Activated T-cell treated with anti-CD3 and anti-CD28 coated beads, Interleukin-2, amount 50 U/mL, for 48 hours (primary cell): ENCODE measurements at places on chromosomes 11 and 22.

DNA sequence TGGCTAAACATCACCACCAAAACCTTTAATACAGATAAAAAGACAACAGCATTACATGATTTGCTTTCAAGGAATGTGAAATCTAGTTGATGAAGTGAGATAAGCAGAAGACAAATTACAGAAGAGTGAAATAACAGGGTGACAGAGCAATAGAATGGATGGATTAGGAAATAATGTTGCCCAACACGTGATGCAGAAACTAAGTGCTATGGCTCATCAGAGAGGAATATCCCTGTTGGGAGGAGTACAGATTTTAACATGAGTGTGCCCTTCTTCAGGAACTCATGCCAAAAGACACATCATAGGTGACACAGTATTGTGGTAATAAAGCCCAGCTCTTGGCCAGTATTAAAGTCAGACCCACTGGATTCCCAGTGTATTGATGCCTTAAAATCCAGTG is 176.6 kb upstream of the RAG2 start:
- DNase-seq = no peak

- no peak for DNase-seq
These were observed 9.4 kb upstream of the FADD start for GRCh38 chr11:70193411-70194292.

DNA sequence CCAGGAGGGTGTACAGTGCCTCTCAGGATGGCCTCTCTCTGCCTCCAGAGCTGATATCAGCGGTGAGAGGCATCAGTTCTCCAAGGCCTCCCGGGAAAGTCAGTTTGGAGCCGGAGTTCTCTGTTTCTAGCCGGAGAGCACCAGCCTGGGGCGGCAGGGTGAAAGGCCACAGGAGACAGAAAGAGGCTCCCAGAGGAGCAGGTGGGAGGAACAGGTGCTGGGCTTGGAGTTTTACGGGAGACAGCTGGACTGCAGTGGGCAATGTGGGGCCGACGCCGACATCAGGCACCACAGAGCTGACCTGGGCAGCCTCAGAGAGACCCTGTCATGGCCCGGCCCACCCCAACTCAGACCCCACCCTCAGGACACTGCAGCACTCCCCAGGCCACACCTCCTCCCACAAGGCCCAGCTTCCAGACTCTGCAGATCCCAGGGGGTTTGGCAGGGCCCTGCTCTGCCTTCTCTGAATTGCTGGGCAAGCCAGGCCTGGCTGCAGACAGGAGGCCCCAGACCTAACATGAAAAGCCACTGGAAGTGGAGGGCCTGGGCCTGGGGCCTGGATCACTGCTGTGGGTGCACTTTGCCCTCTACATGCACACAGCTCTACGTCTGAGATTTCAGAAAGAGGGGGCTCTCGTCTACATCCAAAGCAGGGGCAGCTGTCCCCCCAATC is 885.6 kb downstream of the BRD1 start:
- DNase-seq = no peak

GRCh38 chr11:12414611-12415010 is 37.2 kb downstream of the PARVA start:
- DNase-seq = no peak

GRCh38 chr22:45428391-45429385 is 15.2 kb downstream of the RIBC2 start:
- DNase-seq = no peak

DNA sequence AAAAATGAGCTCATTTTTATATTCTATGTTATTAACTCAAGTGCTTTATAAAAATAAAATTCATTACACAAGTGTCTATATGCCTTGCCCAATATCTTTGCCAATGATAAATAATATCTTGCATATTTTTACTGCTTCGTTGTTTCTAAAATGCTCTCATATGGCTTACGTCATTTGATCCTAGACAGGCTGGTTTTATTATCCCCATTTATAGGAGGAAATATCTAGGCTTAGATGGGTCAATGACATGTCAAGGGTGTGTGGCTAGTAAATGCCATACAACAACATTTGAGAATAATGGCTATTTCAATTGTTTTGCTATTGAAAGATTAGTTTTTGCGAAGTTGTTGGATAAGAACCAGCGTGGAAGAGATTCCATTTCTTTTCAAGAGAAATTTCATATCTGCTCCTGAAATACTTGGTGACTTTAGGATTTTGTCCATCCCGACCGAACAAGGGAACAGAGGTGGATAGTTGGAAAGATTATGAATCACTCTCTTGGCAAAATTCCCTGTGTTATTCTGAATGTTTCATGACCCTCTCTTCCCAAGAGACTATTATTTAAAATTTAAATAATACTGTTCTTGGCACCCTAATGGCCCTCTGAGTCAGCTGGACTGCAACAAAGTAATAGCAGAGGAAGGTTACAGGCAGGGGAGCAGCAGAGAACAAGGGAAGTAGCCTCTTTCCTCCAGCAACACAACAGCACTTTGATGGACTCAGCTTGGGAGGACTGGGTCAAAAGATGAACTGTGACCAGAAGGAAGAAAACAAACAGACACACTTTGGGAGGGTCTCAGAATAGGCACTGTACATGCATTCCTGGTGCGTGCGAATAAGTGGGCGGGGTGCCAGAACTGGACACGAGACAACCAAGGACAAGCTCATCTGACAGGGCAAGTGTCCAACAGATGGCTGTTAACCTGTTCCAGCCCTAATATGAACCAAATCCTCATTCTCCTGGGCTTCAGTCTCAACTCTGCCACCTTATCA is 94.5 kb downstream of the ME3 start:
- DNase-seq = no peak

DNA sequence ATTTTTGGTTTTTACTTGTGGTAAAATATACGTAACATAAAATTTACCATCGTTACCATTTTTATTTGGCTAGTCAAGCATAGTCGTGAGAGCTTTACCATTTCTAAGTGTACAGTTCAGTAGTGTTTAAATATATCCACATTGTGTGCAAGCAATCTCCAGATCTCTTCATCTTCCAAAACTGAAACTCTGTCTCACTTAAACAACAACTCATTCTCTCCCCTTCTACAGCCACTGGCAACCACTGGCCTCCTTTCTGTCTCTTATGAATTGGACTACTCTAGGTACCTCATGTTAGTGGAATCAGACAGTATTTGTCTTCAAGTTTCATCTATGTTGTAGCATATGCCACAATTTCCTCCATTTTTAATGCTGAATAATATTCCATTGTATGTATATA is 37.4 kb downstream of the SMC1B start:
- no peak for DNase-seq

DNA sequence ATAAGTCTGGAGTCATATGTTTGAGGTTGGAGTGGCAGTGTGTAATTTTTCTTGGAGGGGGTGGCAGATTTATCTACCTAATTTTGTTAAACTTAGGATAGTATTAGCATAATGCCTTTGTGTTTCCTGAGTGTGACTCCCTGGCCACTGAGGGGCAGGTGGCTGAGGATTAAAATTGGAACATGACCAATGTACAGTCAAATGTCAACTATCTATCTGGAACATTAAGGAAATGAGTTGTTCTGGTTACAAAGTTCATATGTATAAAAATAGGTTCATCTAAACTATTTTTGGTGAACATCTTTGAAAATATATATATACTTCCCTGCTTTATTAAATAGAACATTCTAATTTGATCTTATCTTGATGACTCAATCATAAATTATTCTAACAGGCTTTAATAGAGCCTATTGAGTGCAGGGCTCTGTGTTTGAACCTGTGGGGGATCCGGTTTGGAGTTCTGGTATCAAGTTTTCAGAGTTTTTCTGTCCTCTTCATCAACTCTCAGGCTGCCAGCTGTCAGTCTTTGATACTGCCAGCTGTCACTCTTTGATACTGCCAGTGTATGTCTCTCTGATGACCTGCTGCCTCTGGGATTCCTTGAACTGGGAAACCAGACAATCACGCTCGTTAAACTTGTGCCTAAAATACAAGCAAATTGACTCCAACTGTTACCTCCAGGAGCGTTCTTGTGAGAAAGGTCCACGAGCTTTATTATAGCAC is 309.6 kb downstream of the METTL15 start:
- DNase-seq = no peak

GRCh38 chr22:49918911-49919881 is 762 bp downstream of the CRELD2 start:
- no peak for DNase-seq

DNA sequence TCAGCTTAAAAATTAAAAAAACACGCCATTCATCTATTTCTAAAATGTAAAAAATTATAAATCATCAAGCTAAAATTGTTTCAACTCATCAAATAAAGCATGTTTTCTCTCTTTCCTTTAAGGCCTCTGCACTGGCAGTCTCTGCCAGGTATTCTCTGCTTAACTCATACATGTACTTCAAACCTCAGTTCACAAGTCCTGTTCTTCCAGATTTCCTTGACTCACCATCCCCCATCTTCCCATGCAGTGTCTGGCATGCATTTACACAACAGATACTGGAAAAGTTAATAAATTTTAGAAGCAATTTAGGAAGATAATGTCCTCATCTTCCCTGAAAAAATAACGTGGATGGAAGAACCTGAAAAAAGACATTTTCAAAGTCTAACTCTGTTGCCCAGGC is 32.5 kb downstream of the CSTF3 start:
- DNase-seq = no peak

DNA sequence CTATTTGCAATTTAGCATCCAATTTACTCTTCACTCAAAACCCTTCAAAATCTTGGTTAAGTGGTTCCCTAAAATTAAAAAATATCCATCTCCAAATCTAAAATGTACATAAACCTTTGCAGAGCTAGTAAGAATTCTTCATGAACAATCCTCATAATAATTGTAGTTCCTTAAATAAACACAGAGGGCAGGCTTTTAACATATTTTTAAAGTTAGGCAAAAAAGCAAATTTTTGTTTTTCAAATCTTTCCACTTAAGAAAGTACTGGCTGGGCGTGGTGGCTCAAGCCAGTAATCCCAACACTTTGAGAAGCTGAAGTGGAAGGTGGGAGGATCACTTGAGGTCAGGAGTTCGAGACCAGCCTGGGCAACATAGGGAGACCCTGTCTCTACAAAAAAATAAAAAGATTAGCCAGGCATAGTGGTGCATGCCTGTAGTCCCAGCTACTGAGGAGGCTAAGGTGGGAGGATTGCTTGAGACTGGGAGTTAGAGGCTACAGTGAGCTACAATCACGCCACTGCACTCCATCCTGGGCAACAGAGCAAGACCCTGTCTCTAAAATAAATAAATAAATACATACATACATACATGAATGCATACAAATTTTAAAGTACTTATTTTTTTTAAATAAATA is 25.1 kb upstream of the PLAAT3 start:
- no peak for DNase-seq

DNA sequence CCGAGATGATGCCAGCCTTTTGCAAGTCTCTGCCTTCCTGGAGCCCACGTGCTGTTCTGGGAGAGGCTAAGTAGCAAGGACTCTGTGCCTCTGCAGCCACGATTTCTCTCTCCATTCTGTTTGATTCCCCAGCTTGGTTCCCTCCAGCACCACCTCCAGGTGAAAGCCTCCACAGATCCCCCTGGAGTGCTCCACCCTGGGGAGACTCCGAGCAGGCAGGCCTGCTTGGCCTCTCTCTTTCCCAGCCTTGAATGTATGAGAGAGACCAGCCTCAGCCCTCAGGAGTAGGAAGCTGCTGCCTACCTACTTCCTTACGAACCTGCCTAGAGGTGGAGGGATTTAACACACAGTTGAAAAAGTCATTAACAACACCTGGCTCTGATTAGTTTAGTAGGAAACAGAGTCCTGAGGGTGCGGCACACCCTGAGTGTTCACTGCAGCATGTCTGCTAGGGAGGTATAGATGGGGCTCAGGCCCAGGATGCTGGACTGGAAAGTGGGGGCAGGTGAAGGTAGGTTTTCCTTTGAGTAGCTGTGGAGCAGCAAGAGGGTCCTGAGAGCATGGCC is 22.5 kb downstream of the TMPRSS5 start:
- no peak for DNase-seq

GRCh38 chr11:6388748-6389147 is 1.5 kb upstream of the SMPD1 start:
- no peak for DNase-seq

- DNase-seq = no peak
These were observed 4.4 kb upstream of the TCP11L1 start for GRCh38 chr11:33035011-33035410.

DNA sequence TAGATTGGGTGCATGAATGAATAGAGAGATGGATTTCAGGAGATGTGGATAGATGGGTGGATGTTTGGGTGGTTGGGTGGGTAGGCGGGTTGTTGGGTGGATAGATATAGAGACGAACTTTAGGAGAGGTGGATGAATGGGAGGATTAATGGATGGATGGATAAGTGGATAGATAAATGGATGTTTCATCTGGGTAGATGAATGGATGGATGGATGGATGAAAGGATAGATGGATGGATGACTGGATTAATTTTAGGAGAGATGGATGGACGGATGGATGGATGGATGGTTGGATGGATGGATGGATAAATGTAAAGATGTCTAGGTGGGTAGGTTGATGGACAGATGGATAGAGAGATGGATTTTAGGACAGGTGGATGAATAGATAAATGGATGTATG is 511.3 kb downstream of the MIAT start:
- DNase-seq = no peak

DNA sequence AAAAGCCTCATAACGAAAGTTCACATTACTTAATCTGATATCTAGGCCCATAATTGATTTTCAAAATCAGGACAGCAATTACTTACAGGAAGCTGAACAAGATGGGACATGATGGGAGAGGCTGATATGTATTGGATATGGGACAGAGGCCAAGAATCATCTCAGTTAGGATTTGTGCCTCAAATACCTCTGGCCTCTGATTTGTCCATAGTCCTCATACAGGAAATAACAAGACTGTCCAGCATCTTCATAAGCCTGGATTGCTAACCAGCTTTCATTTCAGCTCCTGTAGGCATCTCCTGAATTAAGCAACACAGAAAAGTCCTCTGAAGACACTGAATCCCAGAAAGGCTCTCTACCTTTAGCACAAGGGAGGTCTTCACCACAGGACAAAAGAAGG is 4.3 kb upstream of the MRGPRX4 start:
- no peak for DNase-seq

GRCh38 chr11:1832920-1833295 is 1.9 kb upstream of the SYT8 start:
- peak; percentile 19 for DNase-seq

DNA sequence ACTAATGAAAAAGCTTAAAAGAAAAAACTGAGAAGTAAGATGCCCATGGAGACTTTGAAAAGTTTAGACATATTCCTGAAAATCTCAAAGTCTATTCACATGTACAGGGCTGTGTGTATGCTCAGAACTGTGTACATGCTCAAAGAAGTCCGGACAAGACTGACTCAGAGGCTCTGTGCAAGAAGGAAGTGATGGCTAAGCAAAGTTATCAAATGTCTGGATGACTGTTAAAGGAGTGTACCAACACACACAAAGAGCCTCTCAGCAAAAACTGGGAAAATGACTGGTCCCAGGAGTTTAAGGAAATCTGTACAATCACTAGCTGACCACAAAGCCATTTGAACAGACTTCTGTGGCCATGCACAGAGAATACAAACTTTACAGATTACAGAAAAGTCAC is 33.1 kb upstream of the ARHGAP32 start:
- no peak for DNase-seq
